ENCODE measurements at places on chromosomes 2 and 18.

- peak; percentile 18 for DNase-seq
Measured at GRCh38 chr2:16617282-16618266, 48.1 kb downstream of the CYRIA start.

DNA sequence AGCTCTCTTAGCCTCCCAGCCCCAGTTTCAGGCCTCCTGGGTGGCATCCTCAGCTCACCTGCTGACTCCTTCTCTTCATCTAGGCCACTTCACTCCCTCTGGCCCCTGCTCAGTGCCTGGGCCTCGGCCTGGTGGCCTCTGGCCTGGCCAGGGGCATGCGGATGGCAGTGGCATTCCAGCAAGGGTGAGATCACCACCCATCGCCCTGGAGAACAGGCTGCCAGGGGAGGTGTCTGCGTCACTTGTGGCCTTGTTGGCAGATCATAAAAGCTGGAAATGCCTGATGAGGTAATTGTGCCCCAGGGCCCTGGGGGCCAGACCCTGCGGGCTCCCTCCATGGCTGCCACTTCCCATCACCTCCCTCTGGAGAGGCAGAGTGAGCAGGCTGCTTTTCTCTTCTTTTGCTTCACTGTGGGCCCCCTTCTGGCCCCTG is 72.5 kb upstream of the SMAD2 start:
- DNase-seq = peak; percentile 66

GRCh38 chr2:203105996-203106395 is 91.3 kb downstream of the NBEAL1 start:
- DNase-seq = no peak

GRCh38 chr18:68714712-68715496 is at the start of gene TMX3:
Gene TMX3 (minus strand): TSS chr18:68715108. CDS start chr18:68714981, 127 bp downstream.
- DNase-seq = peak; percentile 90

GRCh38 chr2:229780856-229781773 is 66.8 kb upstream of the DNER start:
- DNase-seq = peak; percentile 46

- DNase-seq = no peak
Measured at GRCh38 chr2:65424391-65424790, 8.0 kb downstream of the SPRED2 start.

- peak; percentile 53 for DNase-seq
Measured at GRCh38 chr2:60958361-60958760, 59.2 kb upstream of the PEX13 start.

DNA sequence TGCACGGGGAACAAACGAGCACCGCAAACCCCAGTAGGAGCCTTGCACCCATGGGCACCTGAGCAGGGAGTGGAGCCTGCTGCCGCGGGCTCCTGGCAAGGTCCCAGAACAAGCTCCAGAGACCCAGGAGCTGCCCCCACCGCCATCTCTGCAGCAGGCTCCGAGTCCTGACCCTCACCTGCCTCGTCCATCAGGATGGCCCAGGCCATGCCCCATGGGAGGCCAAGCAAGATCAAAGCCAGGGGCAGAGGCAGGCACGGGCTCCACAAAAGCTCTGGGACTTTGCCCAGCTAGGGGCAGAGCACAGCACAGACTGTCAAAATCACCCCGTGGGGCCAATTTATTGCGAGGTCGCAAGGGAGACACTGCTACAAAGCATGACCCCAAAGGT is 43.6 kb downstream of the GPC1 start:
- no peak for DNase-seq

DNA sequence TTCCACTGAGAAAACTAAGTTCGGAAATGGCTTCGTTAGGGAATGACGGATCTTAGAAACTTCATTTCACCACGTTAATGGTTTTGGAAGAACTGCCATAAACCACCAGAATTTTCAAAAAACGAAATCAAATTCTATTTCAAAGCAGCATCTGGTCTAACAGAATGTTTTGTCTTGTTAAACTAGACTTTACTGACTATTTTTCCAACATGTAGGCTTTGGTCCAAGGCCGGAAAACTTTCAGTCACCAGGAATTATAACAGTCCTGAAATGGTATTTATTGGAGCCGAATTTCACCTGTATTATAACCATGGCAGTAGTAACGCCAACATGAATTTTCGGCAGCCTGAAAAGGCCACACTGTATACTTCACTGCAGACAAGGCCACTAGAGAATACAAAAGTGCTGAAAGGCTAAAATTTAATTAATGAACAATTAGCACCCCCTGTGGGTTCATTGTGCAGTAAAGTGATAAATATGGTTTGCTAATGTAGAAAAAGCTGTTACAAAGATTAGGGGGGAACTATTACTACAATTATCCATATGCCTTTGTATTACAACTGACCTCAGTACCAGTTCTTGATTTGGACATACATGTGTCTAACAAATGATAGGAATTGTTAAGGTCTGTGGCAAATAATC is 116.4 kb downstream of the ZNF521 start:
- DNase-seq = no peak

Measured in AG10803 (cell line).